ENCODE measurements at places on chromosomes 5 and 9.
A peak's percentile ranks its signal among the peaks of the same experiment; 100 is the strongest.

DNA sequence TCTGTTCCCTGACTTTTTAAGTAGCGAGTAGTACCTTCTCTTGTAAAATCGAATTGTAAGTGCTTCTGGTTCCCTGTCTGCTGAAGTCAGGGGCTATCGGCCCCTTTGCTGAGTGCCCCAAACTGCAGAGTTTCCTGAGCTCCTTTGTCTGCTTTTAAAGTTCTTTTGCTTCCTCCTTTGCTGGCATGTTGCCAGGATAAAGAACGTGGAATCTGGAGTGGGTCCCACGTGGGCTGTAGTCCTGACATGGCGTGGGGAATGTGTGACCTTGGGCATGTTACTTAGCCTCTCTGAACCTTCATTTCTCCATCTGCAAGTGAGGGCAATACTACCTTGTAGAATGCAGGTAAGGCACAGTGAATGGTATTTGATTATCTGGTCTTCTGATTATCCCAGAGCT is 13.7 kb upstream of the ODF2 start:
- peaks cover 2% of the 10 kb centered on the region for H3K4me1 ChIP-seq
- DNase-seq = no peak
- no peak overlapping the region for H3K4me3 ChIP-seq
- H3K36me3 ChIP-seq = peaks cover 1% of the 10 kb centered on the region
- no peak overlapping the region for H3K27ac ChIP-seq

DNA sequence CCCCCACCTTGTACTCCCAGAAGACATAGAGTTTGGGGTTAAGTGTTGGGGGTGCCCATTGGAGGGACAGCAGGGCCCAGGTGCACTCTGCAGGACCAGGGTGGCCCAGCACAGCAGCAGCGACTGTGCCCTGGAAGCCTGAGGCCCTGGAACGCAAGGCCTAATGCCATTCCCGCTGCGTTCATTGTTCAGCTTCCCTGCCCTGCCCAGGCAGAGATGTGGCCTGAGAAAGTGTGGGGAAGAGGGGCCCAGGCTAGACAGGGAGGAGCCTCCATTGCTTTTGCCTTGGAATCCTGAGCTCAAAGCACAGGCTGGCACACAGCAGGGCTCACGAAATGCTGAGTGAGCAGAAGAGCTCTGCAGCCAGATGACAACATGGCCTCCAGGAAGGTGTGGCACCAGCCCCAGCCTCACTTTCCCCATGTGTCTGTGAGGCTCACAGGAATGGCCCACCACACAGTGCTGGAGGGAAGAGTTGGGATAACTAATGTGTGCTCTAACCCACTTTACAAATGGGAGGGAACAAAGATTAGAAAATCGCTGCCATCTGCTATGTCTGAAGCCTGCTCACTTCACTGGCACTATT is 19.4 kb downstream of the S1PR3 start:
- no peak overlapping the region for H3K27ac ChIP-seq
- H3K36me3 ChIP-seq = no peaks in the 10 kb centered on the region
- peaks cover 7% of the 10 kb centered on the region for H3K4me1 ChIP-seq
- DNase-seq = no peak

- H3K4me3 ChIP-seq = no peak overlapping the region
- DNase-seq = no peak
- no peak overlapping the region for H3K27ac ChIP-seq
- peaks cover 19% of the 10 kb centered on the region for H3K27me3 ChIP-seq
- H3K4me1 ChIP-seq = no peaks in the 10 kb centered on the region
Observed at GRCh38 chr5:35096216-35096615, 48.5 kb upstream of the AGXT2 start.

GRCh38 chr5:142400415-142400814 is 75.6 kb upstream of the SPRY4 start:
- peaks cover 8% of the 10 kb centered on the region for H3K36me3 ChIP-seq
- H3K4me3 ChIP-seq = no peak overlapping the region
- H3K4me1 ChIP-seq = peaks cover 11% of the 10 kb centered on the region
- H3K27ac ChIP-seq = no peak overlapping the region

- H3K36me3 ChIP-seq = no peaks in the 10 kb centered on the region
- no peak for DNase-seq
- peaks cover 4% of the 10 kb centered on the region for H3K27me3 ChIP-seq
Observed at GRCh38 chr5:18992264-18992663, 995.7 kb downstream of the CDH18 start.

GRCh38 chr9:27688954-27689353 is 115.7 kb upstream of the C9orf72 start:
- H3K36me3 ChIP-seq = no peaks in the 10 kb centered on the region
- peaks cover 16% of the 10 kb centered on the region for H3K27me3 ChIP-seq
- H3K4me1 ChIP-seq = peaks cover 3% of the 10 kb centered on the region
- DNase-seq = no peak
- no peak overlapping the region for H3K4me3 ChIP-seq
- H3K27ac ChIP-seq = no peak overlapping the region

DNA sequence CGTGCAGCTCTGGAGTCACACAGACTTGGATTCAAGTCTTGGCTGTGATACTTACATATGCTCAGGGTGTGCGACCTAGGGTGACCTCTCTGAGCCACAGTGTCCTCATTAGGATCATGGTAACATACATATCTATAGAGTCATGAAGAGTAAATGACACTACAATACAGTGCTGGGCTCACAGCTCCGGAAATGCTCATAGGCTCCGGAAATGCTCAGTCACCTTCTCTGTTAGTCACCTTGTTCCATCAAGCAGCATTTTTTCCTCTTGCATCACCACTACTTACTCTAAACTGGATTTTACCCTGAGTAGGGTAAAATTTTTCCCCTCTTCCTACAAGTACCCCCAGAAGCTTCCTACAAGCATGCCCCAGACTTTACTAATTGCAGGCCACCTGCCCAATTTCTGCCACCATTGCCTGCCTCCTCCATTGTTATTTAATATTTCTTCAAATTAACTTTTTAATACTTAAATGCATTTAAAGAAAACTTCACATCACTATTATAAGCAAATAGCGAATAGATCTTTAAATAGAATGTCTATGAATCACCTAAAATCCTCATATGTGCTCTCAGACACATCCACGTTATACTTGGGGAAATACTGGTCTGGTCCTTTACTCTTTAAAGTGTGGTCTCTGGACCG is 147.6 kb upstream of the SPRY4 start:
- H3K27me3 ChIP-seq = no peaks in the 10 kb centered on the region
- DNase-seq = no peak
- H3K4me1 ChIP-seq = peaks cover 32% of the 10 kb centered on the region
- peak overlapping the region; percentile 29 for H3K27ac ChIP-seq
- H3K36me3 ChIP-seq = no peaks in the 10 kb centered on the region
- no peak overlapping the region for H3K4me3 ChIP-seq

DNA sequence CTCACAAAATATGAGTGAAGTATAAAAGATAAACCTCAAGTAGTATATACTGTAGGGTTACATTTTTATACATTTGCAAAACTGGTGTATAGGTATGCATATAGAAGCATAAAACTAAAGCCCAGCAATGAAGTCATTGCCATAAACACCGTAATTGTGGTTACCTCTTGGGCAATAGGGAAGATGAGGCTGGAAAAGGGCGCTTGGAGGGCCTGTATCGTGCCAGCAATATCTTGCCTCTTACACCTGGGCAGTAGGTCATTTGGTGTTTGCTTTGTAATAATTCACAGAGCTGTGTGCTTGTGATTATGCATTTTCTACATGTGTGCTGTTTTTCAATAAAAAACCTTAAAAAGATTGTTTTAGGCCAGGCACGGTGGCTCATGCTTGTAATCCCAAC is 45.2 kb downstream of the KDM4C start:
- H3K4me3 ChIP-seq = no peak overlapping the region
- H3K27ac ChIP-seq = no peak overlapping the region
- peaks cover 6% of the 10 kb centered on the region for H3K4me1 ChIP-seq
- no peak for DNase-seq
- peaks cover 3% of the 10 kb centered on the region for H3K36me3 ChIP-seq

- no peak overlapping the region for H3K4me3 ChIP-seq
- H3K36me3 ChIP-seq = peaks cover 6% of the 10 kb centered on the region
- no peaks in the 10 kb centered on the region for H3K4me1 ChIP-seq
- no peak for DNase-seq
- no peaks in the 10 kb centered on the region for H3K27me3 ChIP-seq
Observed at GRCh38 chr9:92706218-92706940, 36.4 kb upstream of the IPPK start.

- H3K27me3 ChIP-seq = peaks cover 30% of the 10 kb centered on the region
- no peak overlapping the region for H3K27ac ChIP-seq
- no peak for DNase-seq
- no peaks in the 10 kb centered on the region for H3K36me3 ChIP-seq
- peaks cover 7% of the 10 kb centered on the region for H3K4me1 ChIP-seq
Observed at GRCh38 chr5:111231119-111231518, 6.9 kb downstream of the CAMK4 start.

DNA sequence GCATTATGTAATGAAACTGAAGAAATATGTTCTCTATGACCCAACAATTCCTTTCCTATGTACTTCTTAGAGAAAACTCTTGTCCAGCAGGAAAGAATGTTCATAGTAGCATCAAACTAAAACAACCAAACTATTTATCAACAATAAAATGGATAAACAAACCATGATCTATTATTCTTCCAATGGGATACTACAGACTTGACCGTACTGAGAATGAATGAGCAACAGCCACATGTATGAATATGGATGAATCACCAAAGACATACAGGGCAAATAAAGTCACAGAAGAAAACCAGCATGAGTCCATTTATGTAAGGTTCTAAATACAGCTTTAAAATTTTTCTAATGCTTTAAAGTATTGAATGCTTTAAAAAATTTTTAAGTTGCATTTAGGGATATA is 73.6 kb upstream of the SUSD1 start:
- H3K27ac ChIP-seq = peak overlapping the region; percentile 82
- H3K36me3 ChIP-seq = peaks cover 5% of the 10 kb centered on the region
- no peaks in the 10 kb centered on the region for H3K27me3 ChIP-seq

GRCh38 chr5:127933348-127933747 is 150.2 kb upstream of the SLC12A2 start:
- H3K4me3 ChIP-seq = no peak overlapping the region
- H3K4me1 ChIP-seq = peaks cover 18% of the 10 kb centered on the region
- H3K27ac ChIP-seq = no peak overlapping the region
- no peaks in the 10 kb centered on the region for H3K27me3 ChIP-seq
- no peaks in the 10 kb centered on the region for H3K36me3 ChIP-seq

GRCh38 chr5:94192658-94193391 is 425.6 kb downstream of the KIAA0825 start:
- no peak overlapping the region for H3K4me3 ChIP-seq
- no peaks in the 10 kb centered on the region for H3K36me3 ChIP-seq
- no peak for DNase-seq
- no peak overlapping the region for H3K27ac ChIP-seq
- H3K27me3 ChIP-seq = no peaks in the 10 kb centered on the region
- no peaks in the 10 kb centered on the region for H3K4me1 ChIP-seq

GRCh38 chr5:150441813-150442698 is 7.5 kb downstream of the RPS14 start:
- H3K27me3 ChIP-seq = no peaks in the 10 kb centered on the region
- H3K4me1 ChIP-seq = peaks cover 22% of the 10 kb centered on the region
- peak overlapping the region; percentile 42 for H3K27ac ChIP-seq
- no peak overlapping the region for H3K4me3 ChIP-seq
- DNase-seq = no peak
- peaks cover 26% of the 10 kb centered on the region for H3K36me3 ChIP-seq

Measured in chondrocyte (in vitro differentiated cells).